ENCODE measurements at places on chromosomes 3 and 15.

GRCh38 chr3:123750659-123751420 is 133.3 kb downstream of the MYLK start:
- no peak for DNase-seq

- DNase-seq: no peak
Measured at GRCh38 chr15:39130556-39131379, 450.1 kb upstream of the THBS1 start.

DNA sequence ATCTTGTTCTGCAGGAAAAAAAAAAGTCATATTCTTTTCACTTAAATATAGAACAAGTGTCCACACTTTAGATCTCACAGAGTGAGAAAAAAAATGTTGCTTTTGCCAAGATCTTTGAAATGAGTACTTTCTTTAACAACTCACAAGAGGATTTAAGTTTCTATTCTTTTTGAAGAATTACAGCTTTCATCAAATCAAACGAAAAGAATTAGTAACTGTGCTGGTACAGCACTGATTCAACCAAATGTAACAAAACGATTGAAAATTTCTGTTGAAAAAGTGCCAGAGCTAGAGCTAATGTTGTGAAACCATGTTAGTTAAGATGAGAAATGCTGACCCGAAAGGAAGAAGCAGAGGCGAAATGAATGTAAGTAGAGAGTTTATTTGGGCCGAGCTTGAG is 300.2 kb downstream of the GABRB3 start:
- no peak for DNase-seq

DNA sequence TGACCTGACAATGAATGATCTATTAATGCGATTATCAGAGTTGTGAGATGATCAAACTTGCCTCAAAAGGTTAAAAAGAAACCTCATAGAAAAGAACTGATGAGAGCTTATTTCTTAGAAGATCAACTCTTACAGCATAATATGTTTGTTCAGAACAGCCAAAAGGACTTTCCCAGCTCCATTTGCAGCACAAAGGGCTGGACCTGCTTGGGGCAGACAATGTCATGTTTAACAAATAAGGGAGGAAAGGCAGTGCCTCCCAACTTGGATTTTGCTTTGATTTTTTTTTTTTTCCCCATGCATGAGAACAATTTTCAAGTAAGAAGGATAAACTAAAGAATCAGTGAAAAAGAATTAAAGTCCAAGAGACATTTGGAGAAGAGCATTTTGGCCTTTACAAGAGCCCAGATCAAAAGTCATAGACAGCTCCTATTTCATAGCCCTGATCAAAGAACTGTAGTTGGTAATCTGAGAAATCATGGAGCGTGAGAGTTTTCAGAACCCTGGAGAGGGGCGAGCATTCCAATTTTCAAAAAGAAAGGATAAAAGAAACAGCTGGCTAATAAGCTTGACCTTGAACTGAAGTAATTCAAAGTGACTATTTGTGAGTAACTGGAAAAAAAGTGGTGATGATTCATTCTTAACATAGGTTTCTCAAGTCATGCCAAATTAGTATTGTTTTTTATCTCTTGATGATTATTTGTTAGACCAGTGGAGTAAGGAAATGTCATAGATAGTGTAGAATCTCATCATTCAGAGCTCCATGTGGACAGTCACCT is 136.0 kb upstream of the CFAP20DC start:
- DNase-seq: no peak

- DNase-seq: no peak
Measured at GRCh38 chr3:43768381-43768973, 77.7 kb downstream of the ABHD5 start.

DNA sequence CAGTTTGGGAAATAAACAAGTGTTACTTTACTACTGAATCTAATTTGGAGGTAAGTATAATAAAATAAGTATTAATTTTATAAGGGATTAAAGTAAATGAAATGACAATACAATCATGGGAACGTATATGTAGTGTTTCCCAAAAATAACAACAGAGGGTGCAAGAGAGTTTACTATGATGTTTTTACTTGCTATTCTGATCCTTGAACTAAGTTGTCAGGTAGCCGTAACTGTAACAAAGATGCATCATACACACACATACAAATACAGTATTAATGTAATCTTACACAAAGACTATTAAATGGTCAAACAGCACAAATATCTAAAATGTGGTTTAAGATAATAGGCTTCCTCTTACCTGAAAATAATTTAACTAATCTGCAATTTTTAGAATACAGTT is 311.4 kb downstream of the TBC1D5 start:
- DNase-seq: no peak

- no peak for DNase-seq
Measured at GRCh38 chr3:129440618-129441190, 680 bp downstream of the IFT122 start.

- DNase-seq: no peak
Measured at GRCh38 chr3:114068336-114068735, 11.8 kb downstream of the QTRT2 start.

DNA sequence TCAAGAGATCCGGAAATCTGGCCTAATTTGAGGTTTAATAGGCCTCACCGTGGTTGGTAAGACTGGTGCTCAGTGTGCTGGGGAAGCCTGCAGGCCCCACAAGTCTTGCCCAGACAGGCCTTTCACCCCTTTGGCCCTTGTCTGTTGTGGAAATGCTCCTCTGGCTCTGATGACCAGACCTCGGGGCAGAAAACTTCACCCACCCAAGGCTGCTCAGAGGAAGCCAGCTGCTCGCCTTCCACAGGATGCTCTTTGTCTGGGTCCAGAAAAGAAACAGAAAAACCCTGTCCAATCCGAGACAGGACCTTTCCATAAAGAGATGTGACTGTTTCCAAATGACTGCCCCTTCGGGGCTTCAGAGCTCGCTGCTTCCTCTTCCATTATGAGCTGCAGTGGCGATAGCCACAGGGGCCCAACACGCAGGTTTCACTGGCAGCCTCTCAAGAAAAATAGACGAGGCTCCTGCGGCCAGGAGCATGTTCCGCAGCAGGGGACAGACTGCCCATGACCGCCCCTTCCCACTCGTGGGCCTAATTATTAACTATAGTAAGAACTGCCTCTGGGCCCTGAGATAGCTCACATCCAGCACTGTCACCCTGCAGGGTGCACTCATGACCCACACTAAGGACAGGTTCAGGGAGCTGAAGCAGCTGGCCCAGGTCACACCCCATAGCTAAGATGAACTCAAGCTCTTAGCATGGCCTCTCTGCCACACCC is 6.8 kb upstream of the SNX22 start:
- DNase-seq: no peak

DNA sequence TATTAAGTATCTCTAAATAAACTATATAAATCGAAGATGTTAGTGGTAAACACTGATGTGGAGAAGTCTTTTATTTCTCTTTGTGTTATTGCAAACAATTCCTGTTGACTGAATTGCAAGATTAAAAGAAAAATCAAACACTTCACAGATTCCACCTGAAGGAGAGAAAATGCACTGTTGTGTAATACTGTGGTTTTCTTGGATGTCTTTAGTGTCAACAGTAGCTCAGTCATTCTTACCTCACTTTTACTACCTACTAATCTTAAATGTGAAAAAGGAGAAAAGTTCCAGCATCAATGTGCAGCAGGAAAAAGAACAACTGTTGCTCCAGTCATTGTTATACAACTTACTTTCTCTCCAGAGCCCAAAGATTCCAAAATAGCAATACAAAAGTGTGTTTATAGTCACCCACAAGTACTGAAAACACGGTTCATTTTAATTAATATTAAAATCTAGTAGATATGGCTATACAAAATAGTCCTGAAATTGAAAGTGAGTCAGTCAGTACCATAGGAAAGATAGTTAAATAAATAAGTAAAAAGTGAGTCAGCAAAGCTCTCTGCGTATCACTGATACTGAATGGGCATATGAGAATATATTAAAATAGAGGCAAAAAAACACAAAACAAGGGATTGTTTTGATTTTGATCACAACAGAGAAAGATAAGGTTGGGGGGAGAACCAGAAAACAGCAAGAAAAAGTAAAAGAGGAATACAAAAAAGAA is 90.5 kb upstream of the CSPG5 start:
- no peak for DNase-seq

DNA sequence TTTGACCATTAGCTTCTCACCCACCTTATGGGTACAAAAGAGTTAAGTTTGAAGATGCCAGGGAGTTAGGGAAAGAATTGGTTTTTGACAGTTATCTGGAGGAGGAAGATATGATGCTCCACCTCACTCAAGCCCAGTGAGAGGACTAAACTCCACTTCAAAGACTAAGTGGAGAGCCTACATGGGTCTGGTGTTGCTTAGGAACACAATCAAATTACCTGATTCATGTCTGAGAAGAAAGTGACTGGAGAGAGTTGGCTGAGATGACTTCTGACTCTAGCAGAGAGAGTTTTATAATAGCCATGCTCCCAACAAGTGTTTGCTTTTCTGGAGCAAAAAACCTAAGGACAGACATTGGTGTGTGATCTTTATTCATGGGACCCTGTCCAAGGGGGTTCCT is 43.3 kb downstream of the SUCNR1 start:
- DNase-seq: no peak

- DNase-seq: no peak
Measured at GRCh38 chr3:71709908-71710511, 15.2 kb downstream of the EIF4E3 start.

- DNase-seq: no peak
Measured at GRCh38 chr15:81939604-81940440, 106.0 kb downstream of the MEX3B start.

GRCh38 chr15:50252556-50252955 is 13.0 kb downstream of the HDC start:
- no peak for DNase-seq

- DNase-seq: no peak
Measured at GRCh38 chr15:62931650-62932049, 110.9 kb upstream of the TPM1 start.

DNA sequence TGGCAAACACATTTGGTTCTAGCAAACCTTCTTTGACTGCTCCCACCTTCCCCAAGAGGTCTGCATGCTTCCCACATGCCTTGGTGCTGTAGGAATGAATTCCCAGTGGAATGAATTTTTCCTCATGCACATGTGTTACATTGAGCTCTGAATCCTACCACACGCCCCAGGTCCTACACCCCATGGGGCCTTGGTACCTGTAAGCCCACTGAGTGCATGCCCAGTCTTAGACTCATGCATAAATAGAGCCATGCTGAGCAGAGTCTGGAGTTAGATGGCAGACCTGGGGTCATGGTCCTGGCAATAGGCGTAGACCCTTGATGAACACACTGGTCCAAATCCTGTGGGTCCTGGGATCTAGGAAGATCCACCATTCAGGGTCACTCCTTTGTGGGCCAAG is 81.8 kb downstream of the EPHB1 start:
- DNase-seq: no peak

DNA sequence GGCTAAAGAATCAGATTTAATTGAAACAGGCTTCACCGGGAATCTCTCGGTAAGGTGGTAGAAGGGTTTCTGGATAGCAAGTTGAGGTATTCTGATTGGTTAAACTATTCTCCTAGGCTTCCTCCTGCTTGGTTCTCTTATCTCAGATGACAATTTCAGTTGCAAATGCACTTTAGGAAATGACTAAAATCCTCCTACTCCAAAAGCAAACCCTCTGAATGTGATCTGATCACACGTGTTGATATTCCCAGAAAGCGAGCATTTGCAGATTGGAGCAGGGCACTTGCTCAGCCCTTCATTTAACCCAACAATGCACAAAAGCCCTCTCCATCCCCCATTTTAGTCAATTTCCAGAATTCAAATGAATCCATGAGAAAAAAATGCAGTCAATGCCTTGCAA is 55.6 kb upstream of the ICE2 start:
- no peak for DNase-seq

GRCh38 chr3:14518432-14518802 is 21.7 kb downstream of the GRIP2 start:
- DNase-seq: no peak

DNA sequence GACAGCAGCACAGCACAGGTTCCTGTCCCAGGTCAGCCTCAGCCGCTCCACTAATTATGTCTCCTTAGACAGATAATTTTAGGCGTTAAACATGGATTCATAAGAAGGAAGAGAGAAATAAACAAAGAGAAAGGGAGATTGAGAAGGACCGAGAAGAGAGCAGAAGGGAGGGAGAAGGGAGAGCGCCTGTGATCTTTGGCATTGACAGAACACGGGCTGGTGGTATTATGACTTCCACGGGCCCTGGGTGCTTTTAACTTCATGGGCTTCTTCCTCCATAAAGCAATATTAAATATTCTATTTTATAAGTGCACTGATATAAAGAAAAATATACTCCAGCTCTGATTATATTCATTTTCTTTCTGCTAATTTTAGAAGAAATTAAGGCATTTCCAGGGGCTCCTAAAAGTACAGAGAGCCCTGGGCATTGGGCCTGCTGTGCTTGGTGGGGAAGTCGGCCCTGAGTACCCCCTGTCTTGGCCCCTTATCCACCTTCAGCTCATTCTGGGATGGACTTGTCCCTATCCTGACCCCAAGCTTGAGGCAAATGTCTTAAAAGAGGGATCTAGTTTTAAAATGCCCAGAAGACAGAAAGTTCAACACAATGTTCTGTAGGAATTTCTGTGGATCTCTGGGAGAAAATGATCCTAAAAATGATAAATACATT is 135.3 kb downstream of the MEX3B start:
- no peak for DNase-seq

DNA sequence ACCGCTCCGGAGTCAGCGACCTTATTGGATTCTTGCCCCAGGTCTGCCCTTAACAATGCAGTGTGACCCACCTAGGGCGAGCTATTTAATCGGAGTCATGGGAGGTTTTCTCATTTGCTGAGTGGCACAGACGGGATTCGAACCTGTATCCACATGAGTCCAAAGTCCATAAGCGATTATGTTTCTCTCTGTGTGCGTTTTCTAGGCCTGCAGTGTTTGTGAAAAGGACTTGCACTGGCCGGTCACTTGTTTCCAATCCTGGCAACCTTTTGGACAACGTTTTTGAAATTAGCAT is 691 bp upstream of the HDGFL3 start:
- DNase-seq: no peak

DNA sequence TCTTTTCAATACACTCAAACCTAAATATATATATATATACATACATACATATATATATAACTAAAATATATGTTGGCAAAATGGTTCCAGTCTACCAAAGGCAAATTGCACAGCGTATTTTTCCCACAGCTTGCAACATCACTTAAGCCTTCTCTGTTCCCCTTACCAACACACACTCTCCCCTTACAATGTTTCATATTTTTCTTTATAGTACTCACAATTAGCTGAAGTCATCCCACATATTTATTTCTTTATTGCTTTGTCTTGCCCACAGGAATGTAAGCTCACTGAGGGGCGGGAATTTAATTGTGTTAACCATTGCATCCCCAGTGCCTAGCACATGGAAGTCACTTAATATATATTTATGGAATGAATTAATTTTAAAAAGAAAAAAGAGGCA is 288.3 kb downstream of the ULK4 start:
- no peak for DNase-seq

DNA sequence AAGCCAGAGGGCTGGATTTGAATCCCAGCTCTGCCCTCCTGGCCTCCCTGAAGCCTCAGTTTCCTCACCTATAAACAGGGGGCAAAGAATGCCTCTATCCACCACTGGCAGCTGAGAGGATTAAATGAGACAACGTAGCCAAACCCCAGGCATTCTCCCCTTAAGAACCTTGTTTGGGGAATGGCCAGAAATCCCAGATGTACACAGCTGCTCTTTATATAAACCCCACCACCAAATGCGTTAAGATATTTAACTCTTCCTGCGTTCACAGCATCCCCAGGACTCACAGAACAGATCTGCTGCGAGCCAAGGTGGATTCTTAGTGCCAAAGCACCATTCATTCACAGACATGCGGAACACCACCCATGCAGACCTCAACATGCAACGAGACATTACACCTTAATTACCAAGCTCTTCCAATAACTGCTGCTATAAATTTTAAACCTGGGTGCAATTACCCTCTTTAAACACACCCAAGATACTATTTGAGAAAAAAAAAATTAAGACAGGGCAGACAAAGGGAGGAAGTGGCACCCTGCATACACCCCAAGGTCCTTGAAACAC is 5.2 kb downstream of the TLE3 start:
- no peak for DNase-seq
